ENCODE measurements at places on chromosomes 1 and 21.

GRCh38 chr21:14706712-14707510 lies 160.8 kb upstream of the SAMSN1 start:
- no peak for DNase-seq

- DNase-seq = no peak
These were observed 11.4 kb upstream of the S100A8 start for GRCh38 chr1:153402226-153402625.

- no peak for DNase-seq
These were observed 273.1 kb downstream of the TTLL7 start for GRCh38 chr1:83725735-83726360.

- no peak for DNase-seq
These were observed 237.0 kb downstream of the GPATCH2 start for GRCh38 chr1:217393896-217394295.

DNA sequence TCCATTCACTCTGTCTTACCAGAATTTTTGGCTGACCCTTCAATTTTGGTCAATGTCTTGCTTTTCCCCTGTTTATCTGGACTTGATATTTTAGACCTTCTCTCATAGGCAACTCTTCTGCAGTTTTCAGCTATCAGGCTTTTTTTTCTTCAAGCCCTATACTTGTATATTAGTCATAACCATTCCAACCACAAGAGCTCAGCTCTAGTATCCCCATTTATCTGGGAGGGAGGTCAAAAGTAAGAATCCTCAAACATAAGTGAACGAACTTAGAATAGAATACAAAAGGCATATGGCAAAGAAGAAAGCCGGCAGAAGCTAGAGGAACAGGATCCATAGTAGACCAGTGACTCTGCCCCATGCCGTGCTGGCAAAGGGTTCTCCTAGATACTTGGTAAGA lies 45.9 kb upstream of the TNFSF4 start:
- DNase-seq = no peak

DNA sequence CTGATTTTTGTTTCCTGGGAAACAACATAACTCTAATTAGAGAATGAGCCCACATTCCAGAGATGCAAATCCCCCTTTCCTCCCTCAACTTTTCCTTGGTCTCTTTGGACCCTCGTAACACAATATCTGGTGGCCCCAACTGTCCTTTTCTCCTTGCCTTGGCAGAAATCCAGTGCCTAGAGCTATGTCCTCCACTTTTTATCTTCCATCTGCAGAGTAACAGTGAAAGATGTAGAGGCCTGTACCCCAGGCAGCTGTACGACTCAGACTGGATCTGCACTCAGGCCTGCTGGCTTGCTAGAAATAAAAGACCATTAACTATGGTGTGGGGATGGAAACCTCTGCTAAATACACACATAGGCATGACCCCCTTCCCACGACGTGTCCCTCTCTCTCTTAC lies 72.0 kb downstream of the WARS2 start:
- DNase-seq = no peak

DNA sequence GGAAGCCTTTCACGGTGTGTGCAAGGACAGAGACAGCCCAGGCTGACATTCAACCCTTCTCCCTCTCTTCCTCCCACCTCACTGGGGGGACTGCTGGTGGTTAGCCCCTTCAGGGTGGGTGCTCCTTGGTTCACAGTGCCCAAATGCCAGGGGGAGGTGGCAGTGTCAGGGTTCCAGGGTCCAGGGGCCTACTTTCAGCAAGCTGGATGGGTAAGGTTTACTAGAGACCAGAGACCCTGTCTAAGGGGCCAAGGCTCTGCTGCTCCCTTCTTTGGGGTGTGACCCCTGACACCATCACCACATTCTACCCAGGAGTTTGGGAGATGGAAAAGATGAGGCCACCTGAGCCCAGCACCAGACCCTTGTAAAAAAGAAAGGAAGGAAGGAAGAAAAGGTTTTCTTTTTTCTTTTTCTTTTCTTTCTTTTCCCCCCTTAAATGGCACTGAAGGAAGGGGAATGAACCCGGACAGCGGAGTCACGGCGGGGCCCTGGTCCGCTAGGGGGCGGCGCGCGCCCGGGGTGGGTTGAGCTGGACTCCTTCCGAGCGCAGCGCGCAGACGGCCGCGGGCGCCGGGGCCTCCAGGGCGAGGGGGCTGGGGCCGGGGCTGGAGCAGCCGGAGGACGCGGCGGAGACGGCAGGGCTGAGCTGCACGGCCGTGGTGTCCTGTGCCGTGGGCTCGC lies 18.8 kb downstream of the KNCN start:
- peak; percentile 56 for DNase-seq

- DNase-seq = no peak
These were observed 137.1 kb downstream of the PIK3R3 start for GRCh38 chr1:45995298-45995697.

DNA sequence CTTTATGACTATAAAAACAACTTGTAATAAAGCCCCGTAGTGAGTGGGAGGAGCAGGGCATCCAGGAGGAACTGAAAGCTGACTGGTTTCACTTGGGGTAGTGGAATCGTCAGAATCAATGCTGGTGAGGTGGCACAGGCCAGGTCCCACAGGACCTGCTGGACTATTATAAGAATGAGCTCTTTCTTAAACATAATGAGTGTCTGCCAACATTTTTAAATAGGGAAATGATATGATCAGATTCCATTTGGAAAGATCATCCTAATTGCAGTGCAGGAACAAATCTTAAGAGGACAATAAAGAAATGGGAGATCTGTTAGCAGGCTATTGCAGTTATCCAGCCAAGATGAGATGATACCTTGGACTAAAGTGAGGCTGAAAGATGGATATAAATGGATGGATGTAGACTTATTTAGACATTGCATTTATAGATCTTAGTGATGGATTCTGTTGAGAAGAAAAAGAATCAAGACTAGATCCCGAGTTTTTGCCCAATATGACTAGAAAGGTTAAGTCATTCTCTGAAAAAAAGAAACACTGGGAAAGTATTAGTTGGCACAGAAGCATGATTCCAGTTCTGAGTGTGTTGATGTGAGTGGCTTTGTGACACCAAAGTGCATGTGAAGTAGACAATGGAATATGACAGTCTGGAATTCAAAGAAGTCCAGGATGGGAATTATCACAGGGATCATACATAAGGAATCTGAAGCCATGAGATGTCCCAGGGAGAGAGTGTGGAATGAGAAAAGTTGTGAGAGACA lies 153.3 kb upstream of the SGIP1 start:
- DNase-seq = peak; percentile 83

DNA sequence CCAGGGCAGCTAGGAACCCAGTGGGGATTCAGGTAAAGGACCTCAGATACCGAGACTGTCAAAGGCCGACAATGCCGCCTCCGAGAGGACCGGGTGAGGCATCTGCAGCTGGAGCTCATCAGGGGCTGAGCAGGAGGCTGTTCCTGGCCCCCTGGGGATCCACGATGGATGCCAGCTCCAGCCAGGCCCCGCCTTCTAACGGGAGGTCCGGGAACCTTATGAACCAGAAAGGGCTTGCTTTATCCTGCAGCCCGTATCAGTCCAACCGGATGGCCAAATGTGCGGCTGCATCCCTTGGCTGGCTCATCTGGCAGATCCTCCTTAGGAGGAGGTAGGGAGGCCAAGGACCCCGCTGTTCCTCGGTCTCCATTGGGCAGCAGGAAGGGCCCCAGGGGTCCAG lies 32.0 kb downstream of the SLC45A1 start:
- DNase-seq = no peak

- no peak for DNase-seq
These were observed 320.3 kb downstream of the PTPRU start for GRCh38 chr1:29556657-29557056.

DNA sequence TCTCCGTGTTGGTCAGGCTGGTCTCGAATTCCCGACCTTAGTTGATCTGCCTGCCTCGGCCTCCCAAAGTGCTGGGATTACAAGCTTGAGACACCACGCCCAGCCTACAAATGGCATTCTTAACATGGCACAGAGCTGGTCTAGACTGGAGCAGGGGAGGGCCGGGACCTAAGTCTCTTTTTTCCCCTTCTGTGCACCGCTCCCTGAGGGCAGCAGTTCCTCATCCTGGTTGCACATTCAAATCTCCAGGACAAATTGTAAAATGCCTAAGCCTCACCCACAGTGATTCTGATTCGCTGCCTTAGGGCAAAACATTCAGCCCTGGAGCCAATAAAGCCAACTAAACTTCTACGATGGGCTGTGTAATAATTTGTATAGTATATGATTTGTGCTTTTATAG lies 10.1 kb upstream of the AVPR1B start:
- DNase-seq = no peak

GRCh38 chr1:118081387-118081786 lies 103.6 kb downstream of the SPAG17 start:
- DNase-seq = no peak

GRCh38 chr1:45567911-45568310 lies 15.9 kb upstream of the NASP start:
- DNase-seq = no peak

- no peak for DNase-seq
These were observed 122.1 kb downstream of the EDEM3 start for GRCh38 chr1:184632415-184633175.

DNA sequence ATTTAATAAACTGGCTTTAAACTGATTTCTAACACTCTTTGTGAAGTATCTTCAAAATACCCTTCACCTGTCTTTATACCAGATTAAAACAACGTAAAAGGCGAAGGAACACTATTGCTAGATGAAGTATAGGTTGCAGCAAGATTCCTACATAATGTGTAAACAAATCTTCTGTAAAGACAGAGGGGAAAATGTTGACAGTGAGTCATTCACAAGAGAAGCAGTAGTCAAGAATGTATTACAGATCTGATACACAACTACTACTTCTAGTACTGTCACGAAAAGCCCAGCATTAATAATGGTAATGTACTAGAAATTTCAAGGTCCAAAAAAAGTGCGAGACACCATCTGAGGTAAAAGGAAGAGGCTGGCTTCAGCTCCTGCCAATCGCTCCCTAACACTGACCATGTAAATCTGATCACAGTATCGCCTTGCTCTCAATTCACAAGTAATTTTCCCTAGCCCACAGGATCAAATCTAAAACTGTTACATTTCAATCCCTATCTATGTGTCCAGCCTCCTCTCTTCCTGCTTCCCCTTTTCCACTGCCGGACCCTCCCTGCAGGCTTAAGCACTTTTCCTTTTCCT lies 290.4 kb downstream of the AKT3 start:
- DNase-seq = no peak

DNA sequence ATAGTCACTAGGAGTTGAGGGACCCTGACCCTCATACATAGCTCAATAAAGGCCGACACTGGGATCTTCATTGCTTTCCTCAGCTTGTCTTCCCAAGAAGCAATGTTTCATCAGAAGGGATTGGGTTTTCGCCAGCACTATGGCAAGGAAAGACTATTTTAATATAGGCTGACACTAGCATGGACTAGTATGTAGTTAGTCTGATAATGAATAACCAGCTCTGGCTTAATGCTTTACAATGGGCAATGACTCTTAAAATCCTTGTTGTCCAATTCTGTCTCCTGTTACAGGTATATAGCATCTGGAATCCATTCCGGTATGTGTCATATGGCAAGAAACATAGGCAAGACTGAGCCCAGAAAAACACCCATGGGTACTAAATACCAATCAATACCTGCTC lies 15.3 kb upstream of the SYT2 start:
- DNase-seq = no peak

- DNase-seq = no peak
These were observed 47.1 kb downstream of the ZNF697 start for GRCh38 chr1:119600976-119601375.

- DNase-seq = no peak
These were observed 7.4 kb downstream of the MED8 start for GRCh38 chr1:43382027-43382779.

DNA sequence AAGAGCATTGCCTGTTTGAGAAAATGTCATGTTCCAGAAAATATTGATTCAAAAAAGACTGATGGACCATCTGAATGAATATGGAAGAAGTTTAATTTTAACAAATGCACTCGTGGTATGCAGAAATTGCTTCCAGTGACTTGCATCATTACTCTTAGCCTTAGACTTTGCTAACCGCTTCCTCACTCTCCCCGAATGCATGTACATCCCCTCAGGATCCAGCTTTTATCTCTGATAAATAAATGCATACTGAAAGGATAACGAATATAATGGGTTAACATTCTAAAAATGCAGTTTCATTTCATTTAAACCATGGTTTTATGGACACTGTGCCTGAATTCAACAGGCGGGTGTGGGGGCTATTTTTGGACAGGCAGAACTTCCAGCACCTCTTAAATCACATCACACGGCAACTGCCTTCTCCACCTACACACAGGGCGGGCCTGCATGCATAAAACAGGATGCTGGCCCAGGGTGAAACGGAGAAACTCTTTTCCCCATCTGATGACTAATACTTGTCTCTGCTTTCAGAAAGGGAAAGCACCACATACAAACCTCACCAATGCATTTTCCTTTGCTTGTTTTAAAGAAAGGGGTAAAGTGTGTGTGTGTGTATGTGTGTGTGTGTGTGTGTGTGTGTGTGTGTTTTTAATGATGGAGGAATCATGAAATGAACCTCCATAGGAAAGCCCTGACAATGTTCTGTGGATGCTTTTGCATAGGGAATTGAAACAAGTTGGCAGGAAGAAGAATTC lies 48.7 kb downstream of the SPAG17 start:
- no peak for DNase-seq

- DNase-seq = no peak
These were observed 646.6 kb upstream of the PTBP2 start for GRCh38 chr1:96074876-96075577.

DNA sequence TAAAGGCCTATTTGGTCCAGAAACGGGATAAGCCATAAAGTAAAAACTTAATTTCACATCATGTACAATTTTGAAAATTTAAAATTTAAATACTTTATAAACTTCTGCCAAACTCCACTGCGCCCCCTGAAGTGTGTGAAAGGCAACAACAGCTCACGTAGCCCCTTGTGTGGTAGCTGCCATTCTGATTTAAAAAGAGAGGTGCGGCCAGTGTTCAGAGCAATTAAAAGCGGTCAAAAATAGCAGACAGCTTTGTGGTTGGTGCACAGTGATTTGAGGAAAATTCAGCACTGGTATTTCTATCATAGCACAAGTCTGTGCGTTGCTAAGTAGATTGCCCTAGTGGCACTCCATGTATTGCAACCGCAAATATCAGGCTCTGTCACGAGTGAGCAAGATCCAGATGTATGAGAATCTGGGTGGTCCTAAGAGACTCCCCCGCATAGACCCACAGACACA lies 122.5 kb downstream of the ATG4C start:
- DNase-seq = peak; percentile 10

DNA sequence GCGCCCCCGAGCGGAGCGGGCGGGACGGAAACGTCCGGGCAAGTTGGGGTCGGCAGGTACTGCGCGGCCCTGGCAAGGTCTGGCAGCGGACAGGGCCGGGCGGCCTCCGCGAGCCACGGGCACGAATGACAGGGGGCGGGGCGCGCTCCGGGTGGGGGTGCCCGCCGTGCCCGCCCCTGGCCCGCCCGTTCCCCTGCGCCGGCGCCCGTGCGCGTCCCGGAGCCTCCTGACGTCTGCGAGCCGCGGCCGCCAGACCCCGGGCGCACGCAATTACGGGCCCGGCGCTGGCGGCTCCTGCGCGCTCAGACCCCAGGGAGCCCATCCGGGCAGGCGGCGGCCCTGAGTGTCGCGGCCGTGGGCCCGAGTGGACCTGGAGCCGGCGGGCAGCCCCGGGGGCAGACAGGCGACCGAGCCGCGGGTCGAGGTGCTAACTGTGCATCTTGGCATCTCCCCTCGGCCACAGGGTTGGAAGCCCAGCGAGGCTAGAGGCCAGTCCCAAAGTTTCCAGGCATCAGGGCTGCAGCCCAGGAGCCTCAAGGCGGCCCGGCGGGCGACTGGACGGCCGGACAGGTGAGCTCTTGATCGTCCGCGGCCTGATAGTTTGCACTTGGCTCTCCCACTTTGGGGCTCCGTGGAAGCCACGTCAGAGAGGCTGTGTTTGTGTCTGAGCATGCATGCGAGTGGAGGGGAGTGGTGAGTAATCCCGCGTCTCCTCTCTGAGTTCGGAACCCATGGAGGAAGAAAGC lies 918 bp downstream of the MIB2 start:
- DNase-seq = peak; percentile 50

GRCh38 chr1:220708936-220709801 lies 19.0 kb downstream of the C1orf115 start:
- no peak for DNase-seq
